ENCODE measurements at places on chromosomes 4 and X. TPM values are rescaled to one million over a fixed set of nuclear protein-coding genes. Genes with fewer than 3 reads are reported as not detected.

RTL3 gene
- total RNA-seq: 1.3 TPM

HAUS7 gene
- total RNA-seq: 36.2 TPM

NR3C2 gene
- 5.9 TPM for total RNA-seq

TACC3 gene
- total RNA-seq: 1.2 TPM

GAGE13 gene
- not detected for total RNA-seq

F8A2 gene
- not detected for total RNA-seq

UGT2B15 gene
- not detected for total RNA-seq

DDIT4L gene
- total RNA-seq: 9.6 TPM

SMIM31 gene
- not detected for total RNA-seq

C4orf51 gene
- not detected for total RNA-seq
